HTR-8/SVneo (cell line): ENCODE measurements at places on chromosomes 12 and 14.

DNA sequence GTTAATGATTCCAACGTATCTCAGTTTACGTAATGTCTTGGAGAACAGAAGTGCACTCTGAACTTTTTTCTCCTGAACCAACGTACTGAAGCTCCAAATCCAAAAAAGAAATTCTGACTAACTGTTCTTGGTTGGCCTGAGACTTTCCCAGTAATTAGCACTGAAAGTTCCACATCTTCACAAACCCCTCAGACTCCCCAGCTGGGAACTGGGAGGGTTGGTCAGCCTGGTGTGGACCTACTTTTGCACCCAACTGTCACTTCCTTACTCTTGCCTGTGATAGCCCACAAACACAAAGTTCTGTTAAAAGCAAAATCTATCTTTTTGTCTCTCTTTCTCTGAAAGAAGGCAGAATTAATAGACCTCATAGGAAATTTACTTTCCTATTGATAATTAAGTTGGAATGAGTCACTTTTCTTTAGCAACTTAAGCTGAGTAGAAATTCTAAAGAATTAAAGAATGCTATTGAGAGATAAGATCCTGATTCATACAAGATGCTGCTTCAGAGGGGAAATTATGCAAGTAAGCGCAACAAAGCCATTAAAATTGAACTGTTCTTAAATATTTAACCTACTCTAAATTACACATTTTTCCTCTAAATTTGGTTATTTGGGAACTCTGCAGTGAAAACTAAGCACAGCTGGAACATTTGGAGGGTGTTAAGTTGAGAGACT, 155.0 kb downstream of the EPS8 start:
- no peak for DNase-seq

DNA sequence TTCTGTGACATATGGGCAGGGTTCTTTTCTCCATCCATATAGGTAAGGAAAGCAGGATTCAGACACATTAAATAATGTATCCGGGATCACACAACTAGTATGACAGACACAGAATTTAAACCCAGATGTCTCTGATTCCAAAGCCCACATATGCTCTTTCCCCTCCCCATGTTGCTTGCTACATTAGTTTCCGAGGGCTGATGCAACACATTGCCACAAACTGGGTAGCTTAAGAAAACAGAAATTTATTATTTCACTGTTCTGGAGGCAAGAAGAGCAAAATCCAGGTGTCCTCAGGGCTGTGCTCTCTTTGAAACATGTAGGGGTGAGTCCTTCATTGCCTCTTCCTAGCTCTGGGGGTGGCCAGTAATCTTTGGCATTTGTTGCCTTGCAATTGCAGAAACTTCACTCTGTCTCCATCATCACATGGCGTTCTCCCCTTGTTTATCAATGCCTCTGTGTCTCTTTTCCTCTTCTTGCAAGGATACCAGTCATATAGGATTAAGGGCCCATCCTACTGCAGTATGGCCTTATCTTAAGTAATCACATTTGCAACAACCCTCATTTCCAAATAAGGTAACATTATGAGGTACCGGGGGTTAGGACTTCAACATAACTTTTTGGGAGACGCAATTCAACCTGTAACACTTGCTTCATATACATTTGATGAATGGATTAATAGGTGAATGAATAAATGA, 83.0 kb upstream of the CCND2 start:
- no peak for DNase-seq

GRCh38 chr14:53847881-53848280, 108.7 kb downstream of the BMP4 start:
- DNase-seq: no peak

DNA sequence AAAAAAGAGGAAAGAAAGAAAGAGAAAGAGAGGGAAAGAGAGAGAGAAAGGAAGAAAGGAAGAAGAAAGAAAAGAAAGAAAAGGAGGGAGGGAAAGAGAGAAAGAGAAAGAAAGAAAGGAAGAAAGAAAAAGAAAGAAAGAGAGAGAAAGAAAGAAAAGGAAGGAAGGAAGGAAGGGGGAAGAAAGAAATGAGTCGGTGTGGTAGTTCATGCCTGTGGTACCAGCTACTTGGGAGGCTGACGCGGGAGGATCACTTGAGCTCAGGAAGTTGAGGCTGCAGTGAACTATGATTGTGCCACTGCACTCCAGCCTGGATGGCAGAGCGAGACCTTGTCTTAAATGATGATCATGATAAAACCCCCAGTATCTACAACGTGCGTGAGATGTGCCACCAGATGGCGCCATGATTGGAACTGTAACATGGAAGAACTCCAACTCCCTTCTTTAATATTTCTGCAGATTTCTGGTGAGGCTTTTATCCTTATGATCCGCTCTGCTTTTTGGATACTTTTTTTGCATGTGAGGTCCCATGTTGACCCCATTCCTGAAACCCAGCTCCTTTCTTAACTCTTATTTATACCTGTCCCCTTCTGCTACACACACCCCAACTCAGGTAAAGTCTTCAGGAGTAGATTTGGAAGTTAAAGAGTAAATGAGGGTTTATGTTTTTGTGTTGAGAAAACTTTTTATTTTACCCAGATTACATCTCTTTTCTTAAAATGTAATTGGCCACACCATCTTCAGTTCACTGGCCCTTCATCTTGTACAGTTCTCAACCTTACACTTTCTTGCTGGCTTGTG, 25.6 kb downstream of the RNASE10 start:
- DNase-seq: peak; percentile 30

GRCh38 chr12:116199160-116199706, 78.3 kb downstream of the MED13L start:
- DNase-seq: no peak

DNA sequence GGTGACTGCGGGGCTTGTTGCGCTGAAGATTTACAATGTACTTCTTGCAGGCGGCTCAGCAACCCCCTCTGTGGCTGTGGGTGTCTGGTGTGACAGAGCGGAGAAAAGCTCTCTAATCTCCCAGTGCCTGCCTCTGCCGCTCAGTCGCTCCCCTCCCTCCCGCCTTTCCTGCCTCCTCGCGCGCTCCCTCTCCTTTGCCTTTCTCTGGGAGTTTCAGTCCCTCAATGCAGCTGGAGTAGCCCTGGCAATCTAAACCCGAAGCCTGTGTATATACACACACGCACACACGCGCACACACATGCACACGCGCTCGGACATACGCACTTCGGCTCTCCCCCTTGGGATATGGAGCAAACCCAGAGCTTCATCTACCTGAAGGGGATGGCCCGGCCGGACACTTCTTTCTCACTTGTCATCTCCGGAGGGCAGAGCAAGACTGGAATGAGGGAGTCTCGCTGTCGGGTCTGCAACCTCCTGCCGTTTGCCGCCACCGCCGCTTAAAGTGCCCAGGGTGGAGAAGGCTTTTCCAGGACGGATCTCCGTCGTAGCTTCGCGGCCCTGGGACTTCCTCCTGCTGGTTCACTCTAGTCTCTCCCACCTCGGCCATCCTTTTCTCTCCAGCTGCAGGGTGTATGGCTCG, 599 bp upstream of the TRHDE start:
- DNase-seq: peak; percentile 24

GRCh38 chr12:115611477-115611876, 666.0 kb downstream of the MED13L start:
- no peak for DNase-seq

DNA sequence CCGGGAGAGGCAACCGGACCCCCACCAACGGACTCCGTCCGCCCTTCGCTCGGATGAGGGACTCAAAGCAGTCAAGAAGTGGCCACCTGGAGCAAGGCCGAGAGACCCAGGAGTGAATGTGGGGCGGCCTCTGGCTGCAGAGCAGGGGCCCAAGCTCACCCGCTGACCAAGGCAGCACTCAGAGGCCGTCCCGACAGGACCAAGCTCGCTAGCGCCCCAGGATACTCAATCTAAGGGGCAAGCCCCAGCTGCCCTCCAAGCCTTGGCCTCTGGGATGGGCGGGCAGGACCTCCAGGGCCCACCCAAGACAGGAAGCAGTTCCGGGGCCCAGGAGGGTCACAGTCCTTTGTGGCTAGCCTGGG, 936 bp downstream of the AKT1 start:
- DNase-seq: peak; percentile 57

- no peak for DNase-seq
Observed at GRCh38 chr14:79248771-79249170, 962.5 kb downstream of the DIO2 start.

DNA sequence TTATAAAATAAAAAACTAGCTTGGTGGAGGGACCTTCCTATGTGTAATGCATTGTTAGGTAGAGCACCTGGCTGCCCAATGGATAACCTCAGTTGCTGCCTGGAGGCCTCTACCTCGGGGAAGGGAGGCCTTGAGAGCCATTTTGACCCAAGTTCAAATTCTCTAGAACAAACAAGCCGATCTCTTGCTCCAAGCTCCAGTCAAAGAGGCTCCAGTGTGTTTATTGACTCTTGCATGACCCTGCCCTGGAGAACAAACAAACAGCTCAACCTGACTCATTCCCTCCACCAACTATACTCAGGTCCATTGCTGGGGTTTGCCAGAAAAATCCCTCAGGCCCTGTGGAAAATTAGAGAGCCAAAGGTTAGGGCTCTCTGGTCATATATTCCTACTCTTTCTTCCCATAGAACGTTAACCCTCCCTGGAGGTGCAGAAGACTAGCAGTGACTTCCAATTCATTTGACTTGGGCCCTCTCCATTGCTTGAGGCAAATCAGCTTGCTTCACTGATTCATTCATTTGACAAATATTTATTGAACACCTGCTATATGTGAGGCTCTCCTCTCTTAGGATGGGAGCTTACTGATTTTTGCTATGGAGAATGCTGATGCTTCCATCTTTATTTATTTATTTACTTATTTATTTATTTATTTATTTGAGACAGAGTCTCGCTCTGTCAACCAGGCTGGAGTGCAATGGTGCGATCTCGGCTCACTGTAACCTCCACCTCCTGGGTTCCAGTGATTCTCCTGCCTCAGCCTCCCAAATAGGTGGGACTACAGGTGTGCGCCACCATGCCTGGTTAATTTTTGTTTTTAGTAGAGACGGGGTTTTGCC, 73.7 kb upstream of the CISTR start:
- no peak for DNase-seq

GRCh38 chr14:88933191-88933590, 108.7 kb downstream of the TTC8 start:
- no peak for DNase-seq

DNA sequence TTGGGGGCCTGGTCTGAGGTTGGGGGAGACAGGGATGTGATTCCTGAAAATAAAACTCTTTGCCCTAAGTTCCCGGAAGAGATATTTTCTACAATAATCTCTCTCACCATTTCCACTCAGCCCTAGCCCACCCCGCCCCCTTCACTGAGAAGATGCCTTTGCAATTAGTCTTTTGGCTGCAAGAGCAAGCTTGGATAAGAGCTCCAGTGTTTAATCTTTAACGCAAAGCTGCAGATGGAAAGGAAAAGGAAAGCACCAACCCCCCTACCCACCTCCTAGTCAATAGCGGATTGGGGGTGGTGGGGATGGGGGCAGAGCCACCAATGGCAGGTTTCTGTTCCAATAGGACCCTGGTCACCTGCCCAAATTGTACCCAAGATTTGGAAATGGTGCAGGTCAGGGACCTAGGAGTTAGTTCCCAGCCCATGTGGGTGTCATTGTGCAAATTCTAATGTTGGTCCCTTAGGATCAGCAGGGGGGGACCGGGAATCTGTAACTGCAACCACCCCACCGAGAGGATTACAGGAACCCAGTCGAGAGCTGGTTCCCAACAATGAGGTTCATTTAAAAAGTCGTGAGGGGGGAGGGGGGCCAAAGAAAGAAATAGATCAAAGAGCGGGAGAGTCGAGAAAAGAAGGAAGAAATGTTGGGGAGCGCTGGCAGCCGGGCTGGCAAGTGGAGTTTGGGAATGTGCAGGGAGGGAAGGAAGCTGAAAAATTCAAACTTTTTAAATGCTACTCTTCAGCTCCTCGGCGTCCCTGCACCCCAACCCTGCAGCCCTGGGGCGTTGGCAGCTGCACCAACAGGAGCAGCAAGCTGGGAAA, 1.6 kb downstream of the ZFP36L1 start:
- DNase-seq: no peak

DNA sequence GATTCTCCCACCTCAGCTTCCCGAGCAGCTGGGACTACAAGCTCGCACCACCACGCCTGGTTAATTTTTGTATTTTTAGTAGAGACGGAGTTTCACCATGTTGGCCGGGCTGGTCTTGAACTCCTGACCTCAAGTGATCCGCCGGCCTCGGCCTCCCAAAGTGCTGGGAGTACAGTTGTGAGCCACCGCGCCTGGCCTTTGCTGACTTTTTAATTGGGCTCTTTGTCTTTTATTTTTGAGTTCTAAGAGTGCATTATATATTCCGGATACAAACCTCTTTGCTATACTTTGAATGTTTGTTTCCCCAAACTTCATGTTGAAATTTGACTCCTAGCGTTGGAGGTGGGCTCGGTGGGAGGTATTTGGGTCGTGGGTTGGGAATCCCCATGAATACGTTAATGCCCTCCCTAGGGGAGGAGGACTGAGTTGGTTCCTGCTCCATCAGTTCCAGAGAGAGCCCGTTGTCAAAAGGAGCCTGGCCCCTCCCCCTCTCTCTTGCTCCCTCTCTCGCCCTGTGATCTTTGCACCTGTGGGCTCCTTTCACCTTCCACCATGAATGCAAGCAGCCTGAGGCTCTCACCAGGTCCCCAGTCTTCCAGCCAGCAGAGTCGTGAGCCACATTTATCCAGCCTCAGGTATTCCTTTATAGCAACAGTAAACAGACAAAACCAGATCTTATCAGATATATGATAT, 103.2 kb upstream of the EVL start:
- DNase-seq: no peak

GRCh38 chr14:103731916-103732867, 16.6 kb downstream of the ZFYVE21 start:
- no peak for DNase-seq

DNA sequence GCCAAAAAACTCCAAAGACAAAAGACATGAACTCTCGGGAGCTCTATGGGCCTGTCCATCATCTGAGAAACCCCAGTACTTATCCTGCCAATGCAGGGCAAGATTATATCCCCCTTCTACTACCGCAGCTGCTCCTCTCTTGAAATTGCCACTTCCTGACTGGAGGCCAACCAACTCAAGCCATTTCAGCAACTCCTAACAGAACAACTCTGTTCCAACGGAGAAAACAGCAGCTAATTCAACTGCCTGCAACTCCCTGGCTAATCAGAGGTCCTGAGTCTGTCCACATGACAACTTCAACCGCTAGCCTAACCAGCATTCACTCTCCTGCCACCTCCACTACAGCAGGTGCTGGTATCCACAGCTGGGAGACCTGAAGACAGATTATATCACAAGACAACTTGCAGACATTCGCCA, 24.1 kb downstream of the CEP83 start:
- no peak for DNase-seq

GRCh38 chr12:132583411-132583710, 27.0 kb downstream of the LRCOL1 start:
- no peak for DNase-seq

GRCh38 chr12:47417121-47417520, 288.7 kb downstream of the RPAP3 start:
- DNase-seq: no peak

GRCh38 chr12:106594447-106594846, 11.6 kb downstream of the RFX4 start:
- no peak for DNase-seq

- no peak for DNase-seq
Observed at GRCh38 chr12:93702707-93703315, 25.6 kb downstream of the CRADD start.

DNA sequence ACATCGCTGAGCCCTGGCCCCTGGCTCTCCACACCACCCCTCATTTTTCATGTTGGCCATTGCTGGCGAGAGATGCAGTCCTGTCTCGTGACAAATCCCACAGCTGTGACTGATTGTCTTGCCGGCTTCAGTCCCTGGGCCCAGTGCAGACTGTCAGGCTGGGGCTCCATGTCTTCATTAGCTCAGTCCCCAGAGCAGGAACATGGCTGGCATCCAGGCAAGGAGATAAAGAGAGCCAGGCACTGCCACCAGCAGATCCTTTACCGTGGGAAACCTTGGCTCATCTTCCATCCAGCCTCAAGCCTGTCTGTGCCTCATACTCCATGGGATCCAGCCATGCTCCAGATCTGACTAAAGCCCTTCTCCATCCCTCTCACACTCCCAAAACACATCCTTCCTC, 284.7 kb upstream of the FKBP4 start:
- no peak for DNase-seq
